ENCODE measurements at places on chromosomes 7 and 10.

DNA sequence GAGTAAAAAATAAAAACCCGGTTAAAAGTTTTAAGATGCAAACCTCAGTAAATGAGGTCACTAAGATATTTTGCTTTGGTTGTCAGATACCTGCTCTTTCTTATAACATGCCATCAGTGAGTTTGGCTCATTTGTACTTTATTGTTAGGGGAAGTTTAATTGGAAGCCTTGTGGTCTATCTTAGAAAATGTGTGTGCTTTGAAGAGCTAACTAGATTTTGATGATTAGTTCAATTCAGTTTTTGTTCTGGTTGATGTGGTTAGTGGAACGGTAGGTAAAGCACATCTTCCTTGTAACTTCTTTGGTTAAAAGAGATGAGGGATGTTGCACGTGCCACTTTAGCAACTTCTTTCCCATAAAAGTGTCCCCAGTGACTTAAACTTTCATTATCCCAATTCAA is 353.4 kb upstream of the GALNT17 start:
- no peak for DNase-seq

- DNase-seq: no peak
Measured at GRCh38 chr7:129122751-129123509, 21.6 kb upstream of the TSPAN33 start.

DNA sequence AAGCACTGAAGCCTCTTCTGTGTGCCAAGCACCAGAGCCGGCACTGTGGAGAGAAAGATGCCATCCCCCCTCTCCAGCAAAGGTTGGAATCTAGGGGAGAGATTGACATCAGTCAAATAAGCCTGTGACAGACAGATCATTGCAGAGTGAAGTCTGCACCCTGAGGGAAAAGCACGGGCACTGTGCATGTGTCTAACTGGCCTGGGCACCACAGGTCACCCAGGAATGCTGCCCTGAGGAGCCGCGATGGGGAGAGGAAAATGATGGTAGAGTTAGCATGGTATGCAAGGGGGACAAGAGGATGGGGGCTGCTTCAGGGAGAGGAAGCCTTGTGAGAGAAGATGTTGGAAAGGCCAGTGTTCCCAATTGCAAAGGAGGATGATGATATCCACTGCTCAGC is 261.0 kb downstream of the GRID1 start:
- no peak for DNase-seq

GRCh38 chr7:107676249-107676648 is 15.6 kb downstream of the SLC26A4 start:
- no peak for DNase-seq

- DNase-seq: no peak
Measured at GRCh38 chr10:44316187-44316921, 68.5 kb downstream of the CXCL12 start.

- no peak for DNase-seq
Measured at GRCh38 chr10:132542819-132543218, 5.2 kb downstream of the INPP5A start.

DNA sequence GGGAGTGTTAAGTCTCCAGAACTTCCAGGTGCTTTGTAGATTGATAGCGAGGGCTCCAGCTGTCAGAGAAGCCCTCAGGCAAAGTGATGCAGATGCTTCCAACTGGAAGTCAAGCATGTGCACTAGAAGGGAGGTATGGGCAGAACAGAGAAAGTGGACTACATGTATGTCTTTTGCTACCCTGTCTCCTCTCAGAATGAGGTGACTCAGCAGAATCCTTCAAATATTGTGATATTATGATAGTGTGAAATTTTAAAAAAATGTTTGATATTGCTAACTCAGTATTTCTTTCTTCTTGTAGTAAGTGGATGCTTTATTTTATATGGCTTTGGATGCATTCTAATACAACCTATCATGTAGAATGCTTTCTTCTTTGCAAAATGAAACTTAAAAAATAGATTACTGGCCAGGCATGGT is 138.9 kb upstream of the SVIL start:
- no peak for DNase-seq

DNA sequence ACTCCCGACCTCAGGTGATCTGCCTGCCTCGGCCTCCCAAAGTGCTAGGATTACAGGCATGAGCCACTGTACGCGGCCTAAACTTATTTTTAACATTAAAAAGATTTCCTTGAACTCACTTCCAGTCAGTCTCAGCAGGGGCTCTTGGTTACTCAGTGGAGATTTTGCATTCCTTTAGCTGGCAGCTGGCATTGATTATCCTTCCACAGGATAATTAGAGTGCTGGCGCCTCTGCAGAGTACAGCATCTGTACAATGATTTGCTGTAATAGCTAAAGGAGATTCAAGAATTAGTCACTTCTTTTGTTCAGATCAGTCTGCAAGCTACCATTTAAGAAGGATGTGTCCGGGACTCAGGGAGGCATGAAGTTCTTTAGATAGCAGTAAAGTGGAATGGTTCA is 125.0 kb upstream of the NPY start:
- no peak for DNase-seq

- peak; percentile 90 for DNase-seq
Measured at GRCh38 chr7:37354656-37355131, 94.0 kb downstream of the ELMO1 start.

DNA sequence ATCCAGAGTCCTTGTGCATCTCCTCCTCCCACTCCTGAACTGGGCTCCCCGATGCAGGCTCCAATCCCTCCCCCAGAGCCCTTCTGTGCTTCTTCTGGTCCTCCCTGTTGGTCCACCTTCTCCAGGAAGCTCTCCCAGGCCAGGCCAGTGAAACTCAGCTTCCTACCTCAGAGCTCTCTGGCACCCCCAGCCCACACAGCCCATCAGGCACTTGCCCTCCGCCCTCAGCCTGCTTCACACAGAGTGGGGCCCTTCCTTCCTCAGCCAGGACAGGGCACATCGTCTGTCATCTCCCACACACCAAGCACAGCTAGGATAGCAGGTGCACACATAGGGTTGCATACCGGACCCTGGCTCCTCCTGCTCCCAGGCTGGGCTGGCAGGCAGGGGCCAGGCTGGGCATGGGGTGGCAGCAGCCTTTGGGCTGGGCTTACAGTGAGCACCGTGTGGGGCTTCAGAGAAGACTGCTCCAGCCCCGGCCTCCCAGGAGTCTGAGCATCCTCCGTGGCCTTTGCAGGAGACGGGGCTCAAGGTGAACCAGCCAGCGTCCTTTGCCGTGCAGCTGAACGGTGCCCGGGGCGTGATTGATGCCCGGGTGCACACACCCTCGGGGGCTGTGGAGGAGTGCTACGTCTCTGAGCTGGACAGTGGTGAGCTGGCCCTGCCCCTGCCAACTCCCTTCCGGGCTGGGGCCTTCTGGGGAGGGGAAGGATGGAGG is 6.5 kb upstream of the ATP6V1F start:
- DNase-seq: no peak

- no peak for DNase-seq
Measured at GRCh38 chr7:129669901-129670300, 58.4 kb downstream of the NRF1 start.

GRCh38 chr10:110495731-110496552 is 1.8 kb upstream of the DUSP5 start:
- DNase-seq: peak; percentile 78

GRCh38 chr10:27664461-27664860 is 81.2 kb downstream of the MKX start:
- no peak for DNase-seq

- no peak for DNase-seq
Measured at GRCh38 chr10:33038672-33039071, 80.6 kb upstream of the ITGB1 start.

GRCh38 chr7:134709197-134709596 is 62.5 kb downstream of the BPGM start:
- DNase-seq: no peak

All from Right ventricle myocardium inferior (tissue), 1 donor.